ENCODE measurements at places on chromosomes 5 and 9. TPM values are rescaled to one million over a fixed set of nuclear protein-coding genes. Genes with fewer than 3 reads are reported as not detected.

GRCh38 chr5:107134931-107135330, 535.8 kb downstream of the EFNA5 start:
- no peak for DNase-seq

DNA sequence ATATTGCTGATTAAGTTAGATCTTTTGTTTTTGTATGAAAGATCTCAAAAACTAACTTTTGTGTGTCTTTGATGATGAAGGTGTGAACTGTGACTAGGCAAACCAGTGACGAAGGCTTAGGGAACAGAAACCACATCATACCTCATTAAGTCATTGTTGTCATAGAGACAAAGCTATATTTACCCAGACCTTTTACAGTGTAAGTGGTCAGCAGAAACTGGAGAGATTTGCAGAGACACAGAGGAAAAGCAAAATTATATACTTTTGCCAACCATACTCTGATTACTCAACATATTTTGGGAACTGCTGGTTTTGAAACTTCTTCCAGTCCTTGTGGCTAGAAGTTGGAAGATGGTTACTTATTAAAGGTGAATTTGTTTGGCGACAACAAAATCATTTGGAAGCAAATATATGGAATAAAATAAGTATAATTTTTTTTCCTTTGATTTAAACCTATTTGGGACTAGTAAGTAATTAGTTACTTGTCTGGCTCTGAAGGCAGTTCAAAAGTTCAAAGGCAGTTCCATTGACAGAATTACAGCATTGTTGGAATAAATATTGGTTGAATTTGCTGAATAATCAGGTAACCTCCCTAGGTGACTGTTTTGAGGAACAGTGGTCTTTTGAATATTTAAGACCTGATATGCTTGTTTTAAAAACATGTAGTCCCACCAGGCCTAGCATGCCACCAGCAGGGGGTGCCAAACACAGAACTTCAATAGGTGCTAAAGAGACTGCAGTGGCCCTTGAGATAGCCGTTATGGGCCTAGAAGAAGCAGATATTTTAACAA, 103.8 kb downstream of the RPS23 start:
- DNase-seq, result peak; percentile 70

DNA sequence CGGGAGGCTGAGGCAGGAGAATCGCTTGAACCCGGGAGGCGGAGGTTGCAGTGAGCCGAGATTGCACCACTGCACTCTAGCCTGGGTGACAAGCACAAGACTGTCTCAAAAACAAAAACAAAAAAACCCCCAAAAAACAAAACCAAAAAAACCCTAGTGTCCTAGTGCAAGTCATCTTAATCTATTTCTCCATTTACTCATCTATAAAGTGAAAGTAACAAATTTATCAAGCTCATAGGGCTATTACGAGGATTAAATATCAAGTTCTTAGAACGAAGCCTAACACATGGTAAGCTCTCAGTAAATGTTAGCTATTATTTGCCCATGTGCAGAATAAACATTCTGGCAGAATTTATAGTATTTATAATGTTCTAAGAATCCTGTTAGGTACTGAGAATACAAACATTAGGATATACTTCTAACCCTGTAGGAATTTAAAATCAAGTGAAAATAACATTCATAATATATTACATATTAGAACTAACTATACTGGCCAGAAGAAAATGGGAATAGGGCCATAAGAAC, 45.0 kb downstream of the GOLPH3 start:
- DNase-seq, result no peak

DNA sequence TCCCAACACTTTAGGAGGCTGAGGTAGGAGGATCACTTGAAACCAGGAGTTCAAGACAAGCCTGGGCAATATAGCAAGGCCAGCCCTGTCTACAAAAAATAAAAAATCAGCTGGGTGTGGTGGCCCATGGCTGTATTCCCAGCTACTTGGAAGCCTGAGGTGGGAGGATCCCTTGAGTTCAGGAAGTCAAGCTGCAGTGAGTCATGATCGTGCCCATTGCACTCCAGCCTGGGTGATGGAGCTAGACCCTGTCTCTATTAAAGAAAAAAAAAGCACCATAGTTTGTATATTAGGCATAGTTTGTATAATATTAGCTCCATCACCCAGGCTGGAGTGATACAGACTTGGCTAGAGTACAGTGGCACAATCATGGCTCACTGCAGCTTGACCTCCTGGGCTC, 9.6 kb upstream of the NME5 start:
- DNase-seq, result no peak

- peak; percentile 28 for DNase-seq
Measured at GRCh38 chr5:850511-851006, at the start of gene ZDHHC11. Gene ZDHHC11, minus strand, starts transcription at chr5:850986. Its CDS starts 384 bp downstream, at chr5:850602.

DNA sequence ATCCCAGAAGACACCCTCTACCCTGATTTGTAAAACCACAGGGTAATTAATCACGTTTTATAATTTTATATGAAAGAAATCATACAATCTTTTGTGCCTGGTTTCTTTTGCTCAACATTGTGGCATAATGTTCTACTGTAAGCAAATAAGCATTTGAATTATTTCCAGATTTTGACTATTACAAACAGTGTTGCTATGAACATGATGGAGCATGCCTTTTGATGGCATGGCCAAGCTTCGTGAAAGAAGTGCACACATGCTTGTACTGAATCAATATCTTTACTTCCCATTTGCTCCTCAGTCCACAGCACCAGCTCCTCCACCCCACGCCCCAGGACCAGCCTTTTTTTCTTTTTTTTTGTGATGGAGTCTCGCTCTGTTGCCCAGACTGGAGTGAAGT, 29.9 kb downstream of the ACSL6 start:
- DNase-seq, result no peak

- peak; percentile 51 for DNase-seq
Measured at GRCh38 chr5:128084228-128085167, 932 bp downstream of the SLC12A2 start.

GRCh38 chr5:132526974-132527564, 16.3 kb downstream of the IL5 start:
- no peak for DNase-seq

GRCh38 chr5:171954721-171955120, 51.7 kb downstream of the FBXW11 start:
- no peak for DNase-seq

GRCh38 chr9:84228130-84228720, 112.3 kb downstream of the SLC28A3 start:
- peak; percentile 35 for DNase-seq

The FAT2 gene
- polyA plus RNA-seq, result 0.55 TPM

GRCh38 chr9:118521261-118521660, 817.1 kb downstream of the TLR4 start:
- DNase-seq, result no peak

DNA sequence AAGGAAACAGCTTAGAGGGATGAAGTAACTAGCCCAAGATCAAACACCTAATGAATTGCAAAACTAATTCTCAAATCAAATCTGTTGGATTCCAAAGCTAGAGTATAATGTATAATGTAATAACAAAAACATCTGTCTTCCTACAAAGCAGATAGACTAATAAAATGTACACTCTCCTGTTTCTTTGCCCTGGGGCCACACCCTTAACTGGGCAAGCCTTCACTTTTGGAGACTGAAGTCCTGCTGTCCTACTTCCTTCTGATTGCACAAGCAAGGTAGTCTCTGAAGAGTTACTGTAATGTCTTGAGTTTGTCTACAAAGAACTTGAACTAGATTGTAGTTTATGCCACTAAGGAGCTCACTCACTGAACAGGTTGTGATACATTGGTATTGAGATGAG, 2.5 kb downstream of the TTC1 start:
- DNase-seq, result no peak

- no peak for DNase-seq
Measured at GRCh38 chr9:78407636-78408312, 110.8 kb downstream of the PSAT1 start.

The SIGMAR1 gene
- 240 TPM for polyA plus RNA-seq

- DNase-seq, result peak; percentile 4
Measured at GRCh38 chr5:24904981-24905517, 260.3 kb upstream of the CDH10 start.

The IRX2 gene
- polyA plus RNA-seq, result 7.8 TPM

DNA sequence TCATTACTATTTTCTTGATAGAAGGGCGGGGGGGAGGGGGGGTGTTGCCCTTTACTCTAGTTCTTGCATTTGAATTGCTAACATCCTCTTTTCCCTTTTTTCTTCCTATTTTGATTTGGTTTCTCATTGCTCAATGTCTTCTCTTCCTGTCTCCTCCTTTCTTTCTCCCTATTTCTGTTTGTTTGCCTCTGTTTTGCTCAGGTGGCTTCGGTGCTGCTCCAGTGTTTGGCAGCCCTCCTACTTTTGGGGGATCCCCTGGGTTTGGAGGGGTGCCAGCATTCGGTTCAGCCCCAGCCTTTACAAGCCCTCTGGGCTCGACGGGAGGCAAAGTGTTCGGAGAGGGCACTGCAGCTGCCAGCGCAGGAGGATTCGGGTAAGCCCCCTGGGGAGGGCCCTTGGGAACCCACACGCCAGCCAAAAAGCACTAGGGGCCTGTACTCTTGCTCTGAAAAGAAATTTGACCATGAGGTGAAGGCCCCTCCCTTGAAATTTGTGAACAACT, 48.3 kb downstream of the FAM78A start:
- no peak for DNase-seq

GRCh38 chr9:133669182-133669801, 33.1 kb downstream of the DBH start:
- no peak for DNase-seq

The PPWD1 gene
- polyA plus RNA-seq, result 23.4 TPM

- DNase-seq, result no peak
Measured at GRCh38 chr5:15799014-15799413, 299.0 kb downstream of the FBXL7 start.

The GRIA1 gene
- 0.54 TPM for polyA plus RNA-seq

GRCh38 chr5:12330381-12330780, 426.1 kb upstream of the CTNND2 start:
- DNase-seq, result no peak

GRCh38 chr9:132806723-132807421, 71.2 kb downstream of the AK8 start:
- peak; percentile 29 for DNase-seq

DNA sequence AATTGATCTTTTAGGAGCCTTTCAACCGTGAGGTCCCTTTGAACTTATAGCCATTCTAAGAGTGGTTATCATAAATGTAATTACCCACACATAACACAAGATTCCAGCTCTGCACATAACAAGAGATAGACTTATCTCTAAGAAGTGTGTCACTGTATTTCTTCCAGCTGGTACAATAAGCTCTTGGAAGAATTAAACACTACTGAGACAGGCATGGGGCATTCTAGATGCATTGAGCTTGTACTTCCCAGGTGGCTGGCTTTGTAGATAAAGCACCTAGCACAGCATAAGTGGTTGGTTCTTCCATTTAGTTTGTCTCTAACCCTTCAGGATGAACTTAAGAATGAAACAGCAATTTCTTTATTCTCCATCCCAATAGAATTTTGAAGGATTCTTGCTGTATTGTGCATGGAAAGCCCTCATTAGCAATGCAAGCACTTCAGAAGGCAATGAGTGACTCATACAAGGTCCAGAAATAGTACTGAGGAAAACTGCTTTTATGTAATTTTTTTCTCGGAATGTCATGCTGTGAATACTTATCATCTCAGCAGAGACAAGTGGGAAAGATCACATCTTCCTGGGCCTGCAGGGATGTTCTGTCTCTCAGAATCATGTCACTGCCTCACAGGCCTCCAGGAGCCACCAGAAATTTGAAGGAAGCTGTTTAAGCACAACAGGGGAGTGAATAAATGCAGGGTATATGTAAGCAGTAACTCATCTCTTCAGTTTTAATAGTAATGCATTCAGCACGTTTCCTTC, 91.1 kb upstream of the CD180 start:
- DNase-seq, result no peak

DNA sequence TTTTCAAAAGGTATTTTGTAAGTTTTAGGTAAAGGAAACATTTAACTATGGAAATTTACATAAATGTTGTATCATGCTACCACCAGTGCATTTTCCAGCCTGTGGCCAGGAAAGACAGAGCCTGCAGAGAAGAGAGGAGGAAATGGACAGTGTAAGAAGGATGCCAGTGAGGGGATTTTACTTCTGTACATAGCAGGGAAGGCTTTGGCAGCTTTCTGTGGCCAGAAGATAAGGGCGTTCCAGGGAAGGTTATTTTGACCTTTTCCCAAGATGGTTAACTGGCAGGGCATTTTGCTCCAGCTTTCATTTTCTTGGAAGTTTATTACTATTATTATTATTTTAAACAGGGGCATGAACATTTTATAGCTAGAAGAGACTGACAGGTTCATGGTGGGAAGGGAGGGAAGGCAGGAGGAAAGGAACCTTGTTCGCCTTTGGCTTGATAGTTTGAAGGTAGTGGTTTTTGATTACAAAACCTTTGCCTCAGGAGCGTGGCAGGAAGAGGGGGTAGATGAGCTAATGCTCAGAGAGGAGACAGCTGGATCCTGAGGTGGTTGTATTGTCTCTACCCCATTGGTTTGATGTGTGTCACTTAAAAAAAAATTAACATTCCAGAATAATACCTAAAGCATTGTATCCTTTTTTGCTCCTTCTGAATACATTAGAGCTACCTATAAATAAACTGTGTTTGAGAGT, 4.1 kb downstream of the ISOC1 start:
- no peak for DNase-seq

GRCh38 chr9:113585555-113585954, 122.0 kb downstream of the RGS3 start:
- DNase-seq, result no peak

- no peak for DNase-seq
Measured at GRCh38 chr9:108088916-108089315, 599.3 kb upstream of the KLF4 start.

DNA sequence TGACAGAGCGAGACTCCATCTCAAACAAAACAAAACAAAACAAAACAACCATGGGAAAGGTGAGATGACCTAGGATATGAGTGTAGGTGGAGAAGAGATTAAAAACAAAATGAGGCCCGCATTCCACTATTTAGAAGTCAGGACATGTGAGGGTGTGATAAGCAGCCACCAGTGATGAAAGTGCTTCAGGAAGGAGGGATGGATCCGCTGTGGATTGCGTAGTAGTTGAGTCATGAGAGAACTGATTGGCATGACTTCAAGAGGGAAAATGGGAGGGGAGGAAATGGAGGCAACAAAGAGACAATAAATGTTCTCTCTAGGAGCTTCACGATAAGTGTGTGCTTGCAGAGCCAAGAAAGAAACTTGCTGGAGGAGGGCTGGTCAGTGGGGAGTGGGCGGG, 367.6 kb downstream of the ARL15 start:
- no peak for DNase-seq

- DNase-seq, result no peak
Measured at GRCh38 chr5:94196953-94197352, 421.5 kb downstream of the KIAA0825 start.

- no peak for DNase-seq
Measured at GRCh38 chr9:126452106-126452505, 125.5 kb downstream of the MVB12B start.

The CYLC2 gene
- not detected for polyA plus RNA-seq

DNA sequence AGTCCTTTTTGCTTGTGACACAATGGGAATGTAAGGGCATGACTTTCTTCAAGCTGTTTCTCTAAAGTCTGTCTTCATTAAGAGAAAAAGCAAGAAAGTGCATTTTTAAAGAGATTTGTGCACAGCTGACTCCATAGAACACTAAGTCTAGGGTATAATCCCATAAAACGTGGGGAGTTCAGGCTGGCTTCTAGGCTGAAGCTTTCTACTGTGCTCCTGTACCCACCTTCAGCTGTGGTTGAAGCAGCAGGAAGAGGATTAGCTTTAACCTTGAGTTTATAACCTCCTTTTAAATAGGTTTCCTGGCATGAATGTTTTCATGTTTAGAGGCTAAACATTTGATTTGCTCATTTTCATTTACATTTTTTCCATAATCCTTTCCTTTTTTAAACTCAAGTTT, 126.4 kb downstream of the HACD4 start:
- no peak for DNase-seq
